ENCODE measurements at places on chromosomes 16 and 17.

DNA sequence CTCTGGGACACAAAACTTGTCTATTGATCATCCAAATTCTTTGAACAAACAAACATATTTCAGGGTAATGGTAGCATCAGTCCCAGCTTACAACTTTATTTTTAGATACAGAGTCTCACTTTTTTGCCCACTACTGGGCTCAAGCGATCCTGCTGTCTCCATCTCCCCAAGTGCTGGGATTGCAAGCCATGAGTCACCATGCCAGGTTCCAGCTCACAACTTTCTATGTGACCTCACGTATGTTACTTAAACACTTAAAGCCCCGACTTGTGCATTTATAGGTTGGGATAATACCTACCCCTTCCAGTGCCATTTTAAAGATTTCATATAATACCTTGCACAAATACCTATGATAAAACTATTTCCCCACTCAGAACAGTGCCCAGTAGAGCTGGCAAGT lies 42.0 kb upstream of the KSR1 start:
- no peak for DNase-seq

GRCh38 chr16:28491230-28491969 lies 474 bp downstream of the CLN3 start:
- DNase-seq, result peak; percentile 52

DNA sequence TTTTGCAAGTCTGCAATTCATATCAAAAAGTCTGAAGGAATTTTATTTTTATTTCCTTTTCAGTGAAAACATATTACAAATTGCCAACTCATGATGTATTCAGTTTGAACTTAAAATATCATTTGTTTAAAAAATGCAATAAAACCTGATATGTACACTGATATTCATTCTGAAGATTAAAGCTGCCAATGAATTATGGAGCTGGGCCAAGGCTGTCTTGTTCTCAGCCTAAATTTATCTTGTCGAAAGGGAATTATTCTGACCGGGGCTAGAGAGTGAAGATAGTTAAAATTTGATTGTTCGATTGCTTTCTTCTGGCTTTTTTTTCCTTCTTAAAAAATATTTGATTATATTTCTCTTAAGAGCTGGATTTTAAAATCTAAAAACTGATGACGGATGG lies 54.0 kb upstream of the RBFOX1 start:
- DNase-seq, result no peak

DNA sequence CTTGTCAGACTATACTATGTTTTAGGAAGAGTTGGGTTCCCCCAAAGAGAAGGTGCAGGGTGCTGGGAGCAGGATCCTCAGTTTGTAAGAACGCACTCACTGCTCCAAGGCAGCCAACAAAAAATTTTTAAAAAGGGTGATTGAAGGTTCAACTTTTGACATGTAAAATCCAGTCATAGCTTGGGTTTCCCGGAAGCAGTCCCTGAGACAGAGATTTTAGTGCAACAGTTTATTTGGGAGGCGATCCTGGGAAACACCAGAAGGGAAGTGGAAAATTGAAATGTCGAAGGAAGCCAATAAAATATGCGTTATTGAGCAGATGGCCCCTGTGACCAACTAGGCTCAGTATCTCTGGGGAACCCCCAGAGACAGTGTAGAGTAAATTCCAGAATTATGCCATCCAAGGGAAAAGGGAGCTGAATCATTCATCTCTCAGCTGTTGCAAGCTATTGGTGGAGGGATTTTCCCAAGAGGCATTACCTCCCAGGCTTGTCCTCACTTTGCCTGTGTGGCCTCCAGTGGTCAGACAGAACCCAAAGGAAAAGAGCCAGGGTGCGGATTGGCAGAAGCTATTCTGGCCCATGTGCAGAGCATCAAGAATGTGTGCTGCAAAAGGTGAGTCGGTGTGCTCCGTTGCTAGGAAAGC lies 72.9 kb downstream of the HS3ST3B1 start:
- no peak for DNase-seq

DNA sequence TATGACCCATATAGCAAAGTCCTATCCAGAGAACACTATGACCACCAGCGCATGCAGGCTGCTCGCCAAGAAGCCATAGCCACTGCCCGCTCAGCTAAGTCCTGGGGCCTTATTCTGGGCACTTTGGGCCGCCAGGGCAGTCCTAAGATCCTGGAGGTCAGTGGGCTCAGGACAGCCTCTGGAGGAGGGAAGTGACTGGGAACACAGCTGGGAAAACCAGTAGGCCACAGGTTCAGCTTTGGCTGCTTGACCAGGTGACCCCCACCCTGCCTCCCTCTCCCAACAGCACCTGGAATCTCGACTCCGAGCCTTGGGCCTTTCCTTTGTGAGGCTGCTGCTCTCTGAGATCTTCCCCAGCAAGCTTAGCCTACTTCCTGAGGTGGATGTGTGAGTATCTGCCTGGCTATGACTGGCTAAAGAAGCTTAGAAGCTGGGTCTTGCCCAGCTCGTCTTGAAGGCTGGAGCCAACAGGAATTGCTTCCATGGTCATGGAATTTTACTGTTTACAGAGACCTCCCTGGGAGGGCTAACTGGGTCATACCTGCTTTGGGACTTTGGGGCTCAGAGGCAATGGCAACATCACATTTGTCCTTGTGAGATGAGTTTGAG lies 1.5 kb upstream of the OVCA2 start:
- DNase-seq, result no peak

- DNase-seq, result no peak
Measured at GRCh38 chr17:49494986-49495841, at the start of gene NGFR. NGFR (plus strand) TSS chr17:49495293; CDS start chr17:49495418, 125 bp downstream.

- no peak for DNase-seq
Measured at GRCh38 chr17:4931963-4932362, at the start of gene GP1BA. GP1BA (plus strand) TSS chr17:4932277; CDS start chr17:4932605, 328 bp downstream.

DNA sequence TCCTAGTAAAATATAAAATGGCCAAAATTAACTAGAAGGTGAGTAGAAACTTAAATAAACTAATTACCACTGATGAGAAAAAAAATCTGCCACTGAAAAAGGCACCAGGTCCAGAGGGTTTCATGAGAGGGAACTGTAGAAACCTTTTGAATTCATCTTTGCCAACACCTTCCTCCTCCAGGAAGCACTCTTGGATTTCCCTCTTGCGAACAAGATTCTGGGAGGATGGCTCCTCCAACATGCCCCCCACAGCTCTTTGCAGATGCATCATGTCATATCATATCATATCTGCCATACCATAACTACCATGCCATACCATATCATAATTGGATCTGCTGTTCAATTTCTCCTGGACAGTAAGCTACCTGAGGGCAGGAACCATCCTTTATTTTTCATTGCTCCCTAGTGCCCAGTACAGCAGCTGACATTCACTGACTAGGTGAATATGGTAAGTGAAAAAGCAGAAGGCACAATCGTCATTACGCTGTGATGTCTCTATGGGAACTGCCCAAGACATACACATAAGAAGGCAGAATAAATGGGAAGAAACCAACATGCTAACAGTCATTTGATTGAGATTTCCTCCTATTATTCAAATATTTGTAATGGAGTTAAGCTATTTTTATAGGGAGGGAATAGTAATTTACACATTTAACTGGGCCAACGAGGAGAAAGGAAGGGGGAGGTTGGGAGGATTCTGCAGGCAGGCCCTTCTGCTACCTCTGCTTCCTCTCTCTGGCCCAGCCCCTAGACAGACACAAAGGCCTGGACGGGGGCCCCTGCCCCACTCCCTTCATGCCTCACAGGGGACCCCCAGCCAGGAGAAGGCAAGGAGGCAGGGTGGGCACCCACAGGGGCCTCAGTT lies 110.1 kb upstream of the SMURF2 start:
- no peak for DNase-seq

- no peak for DNase-seq
Measured at GRCh38 chr16:89422527-89422904, 67.8 kb downstream of the ANKRD11 start.

DNA sequence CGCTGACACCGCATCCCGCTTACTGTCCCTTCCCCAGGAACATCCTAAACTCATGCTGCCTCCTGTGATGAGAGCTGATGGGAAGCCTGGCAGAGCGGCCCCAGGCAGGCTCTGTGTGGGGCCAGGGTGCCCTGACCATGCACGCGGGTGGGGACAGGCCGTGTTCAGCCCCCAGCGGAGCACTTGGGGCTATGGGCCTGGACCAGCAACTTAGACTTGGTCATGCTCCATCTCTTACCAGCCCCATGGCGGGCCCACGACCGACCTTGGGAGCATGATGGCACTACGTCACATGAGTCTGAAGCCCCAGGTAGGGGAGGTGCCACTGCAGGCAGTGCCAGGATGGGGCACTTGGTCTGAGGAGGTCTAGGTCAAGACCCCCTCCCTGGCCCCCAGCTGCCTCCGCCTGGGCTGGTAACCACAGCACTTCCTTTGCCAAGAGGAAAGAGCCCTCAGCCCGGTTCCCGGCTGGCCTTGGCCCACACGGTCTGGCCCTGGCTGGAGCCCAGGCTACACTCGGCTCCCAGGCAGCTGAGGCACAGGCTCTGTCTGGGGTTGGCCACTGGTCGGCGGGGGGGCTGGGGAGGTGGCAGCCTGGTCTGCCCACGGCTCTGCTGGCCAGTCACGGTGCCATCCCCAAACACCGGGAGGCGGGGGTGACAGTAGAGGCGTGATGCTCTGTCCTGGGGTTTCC lies 25.7 kb downstream of the BAHCC1 start:
- no peak for DNase-seq

GRCh38 chr16:74627506-74628220 lies 20.7 kb upstream of the GLG1 start:
- DNase-seq, result no peak

- no peak for DNase-seq
Measured at GRCh38 chr17:36500745-36501225, 14.3 kb downstream of the ZNHIT3 start.

- no peak for DNase-seq
Measured at GRCh38 chr17:43341715-43342588, 56.8 kb upstream of the ARL4D start.

GRCh38 chr16:4190086-4190485 lies 51.8 kb downstream of the SRL start:
- DNase-seq, result no peak

- DNase-seq, result no peak
Measured at GRCh38 chr16:67767953-67768352, 38.4 kb downstream of the RANBP10 start.

GRCh38 chr16:77748421-77749005 lies 26.2 kb downstream of the NUDT7 start:
- DNase-seq, result no peak

GRCh38 chr17:48612456-48612853 lies 1.6 kb upstream of the HOXB7 start:
- DNase-seq, result no peak

- no peak for DNase-seq
Measured at GRCh38 chr16:78709137-78709884, 609.9 kb downstream of the WWOX start.

- DNase-seq, result no peak
Measured at GRCh38 chr17:77916264-77916663, 42.2 kb upstream of the TNRC6C start.

DNA sequence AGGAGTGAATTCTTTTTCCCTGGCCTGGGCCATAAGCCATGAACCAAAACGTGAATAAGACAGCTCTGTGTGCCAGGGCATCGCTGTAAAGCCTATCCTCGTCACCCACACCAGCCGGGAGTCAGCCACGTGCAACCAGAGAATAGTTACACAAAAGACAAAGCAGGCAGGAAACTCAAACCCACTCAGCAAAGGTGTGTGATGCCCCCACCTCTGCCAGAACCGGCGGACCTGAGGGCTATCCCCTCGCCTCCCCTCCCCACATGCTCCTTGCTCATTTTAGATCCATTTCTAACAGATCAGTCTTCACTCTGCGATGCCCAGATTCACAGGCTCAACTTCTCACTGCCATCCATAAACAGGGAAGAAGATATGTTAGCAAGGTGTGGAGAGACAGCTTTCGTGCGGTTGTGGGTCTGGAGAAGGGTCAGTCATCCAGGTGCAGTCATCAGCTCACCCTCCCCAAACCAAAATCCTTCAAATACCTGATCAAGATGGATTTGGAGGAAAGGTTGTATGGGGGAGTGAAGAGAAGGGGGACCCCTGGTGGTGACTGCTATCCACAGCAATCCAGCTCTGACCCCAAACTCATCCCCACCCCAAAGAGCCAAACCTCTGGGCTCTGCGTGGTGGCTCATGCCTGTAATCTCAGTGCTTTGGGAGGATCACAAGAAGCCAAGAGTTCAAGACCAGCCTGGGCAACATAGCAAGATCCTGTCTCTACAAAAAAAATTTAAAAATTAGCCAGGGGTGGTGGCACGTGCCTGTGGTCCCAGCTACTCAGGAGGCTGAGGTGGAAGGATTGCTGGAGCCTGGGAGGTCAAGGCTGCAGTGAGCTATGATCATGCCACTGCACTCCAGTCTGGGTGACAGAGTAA lies 219.2 kb downstream of the C16orf78 start:
- DNase-seq, result no peak

DNA sequence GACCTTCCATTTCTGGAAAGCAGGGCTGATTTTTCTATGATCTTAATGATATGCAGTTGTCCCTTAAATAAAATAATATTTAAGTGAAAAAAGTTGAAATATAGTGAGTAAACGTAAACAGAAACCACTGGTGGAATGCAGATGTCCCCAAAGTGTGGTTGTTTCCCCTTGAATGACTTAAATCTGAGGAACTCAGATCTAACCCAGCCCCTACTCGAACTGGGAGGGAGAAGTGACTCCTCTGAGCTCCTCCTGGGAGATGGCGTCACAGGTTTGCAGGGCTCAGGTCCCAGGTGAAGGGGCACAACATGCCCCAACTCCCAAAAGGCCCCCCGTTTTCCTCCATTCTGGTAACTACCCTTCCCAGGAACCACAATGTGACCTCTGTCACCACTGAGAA lies 142.8 kb downstream of the IRF8 start:
- no peak for DNase-seq

All from GF-D8 (cell line).